ENCODE measurements at places on chromosomes 6 and 20.

DNA sequence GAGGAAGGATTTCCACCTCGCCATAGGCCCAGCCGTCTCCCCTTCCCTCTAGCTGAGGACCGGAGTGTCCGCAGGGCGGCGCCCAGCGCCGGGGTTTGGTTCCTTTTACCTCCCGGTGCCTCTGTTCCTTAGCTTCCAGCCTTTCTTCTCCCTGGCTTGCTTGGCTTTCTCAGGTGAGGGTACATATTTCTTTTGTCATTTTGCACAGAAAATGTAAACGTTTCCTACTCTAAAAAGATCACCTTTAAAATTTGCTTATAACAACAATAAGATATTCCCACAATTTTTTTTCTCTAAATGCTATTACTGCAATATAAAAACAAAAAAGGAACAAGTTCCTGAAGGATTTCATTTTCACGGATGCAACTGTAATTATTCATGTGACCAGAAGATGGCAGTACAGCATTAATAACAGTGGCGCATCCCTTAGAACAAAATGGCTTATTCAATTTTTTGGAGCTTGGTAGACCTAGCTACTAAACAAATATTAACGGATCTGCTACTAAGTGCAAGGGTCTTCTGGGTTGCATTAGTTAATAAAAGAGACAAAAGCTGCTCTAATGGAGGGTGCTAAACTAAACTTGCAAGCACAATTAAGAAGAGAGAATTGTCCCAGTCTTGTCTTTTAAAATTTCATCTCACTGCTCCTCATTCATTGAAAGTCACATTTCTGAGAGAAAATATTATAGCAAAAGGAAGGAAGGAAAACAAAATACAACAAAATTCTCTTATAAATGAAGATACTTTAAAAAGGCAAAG lies 172.9 kb downstream of the ADGRG6 start:
- DNase-seq = peak; percentile 32

DNA sequence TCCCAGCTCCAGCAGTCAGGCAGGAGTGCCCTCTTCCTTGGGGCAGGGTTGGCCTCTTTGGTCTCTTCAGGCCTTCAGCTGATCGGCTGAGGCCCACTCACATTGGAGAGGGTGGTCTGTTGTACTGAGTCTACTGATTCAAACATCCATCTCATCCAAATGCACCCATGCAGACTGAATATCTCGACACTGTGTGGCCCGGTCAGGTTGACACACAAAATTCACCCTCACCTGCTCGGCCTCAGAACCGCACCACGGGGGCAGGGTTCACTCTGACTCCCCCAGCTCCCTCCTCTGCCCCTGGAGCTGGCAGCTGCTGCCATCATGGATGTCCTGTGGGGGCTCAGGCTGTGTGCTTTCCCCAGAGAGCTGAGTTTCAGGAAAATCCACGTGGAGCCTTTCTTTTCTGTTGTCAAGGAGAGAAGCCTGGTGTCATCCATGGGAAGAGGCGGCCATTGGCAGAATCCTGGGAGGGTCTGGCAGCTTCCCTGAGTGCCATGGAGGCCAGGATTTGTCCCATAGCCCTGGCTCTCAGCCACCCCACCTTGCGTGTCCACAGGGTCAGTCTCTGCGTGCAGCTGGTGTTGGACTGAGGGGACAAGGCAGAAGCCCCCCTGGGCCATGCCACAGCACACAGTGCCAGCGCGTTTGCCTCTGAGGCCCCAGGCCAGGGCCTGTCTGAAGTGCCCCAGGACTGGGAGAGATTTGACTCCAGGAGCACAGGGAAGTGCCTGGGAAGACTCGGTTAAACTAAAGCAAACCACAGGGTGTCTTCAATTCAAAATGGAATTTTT lies 114.1 kb downstream of the ERMARD start:
- no peak for DNase-seq

DNA sequence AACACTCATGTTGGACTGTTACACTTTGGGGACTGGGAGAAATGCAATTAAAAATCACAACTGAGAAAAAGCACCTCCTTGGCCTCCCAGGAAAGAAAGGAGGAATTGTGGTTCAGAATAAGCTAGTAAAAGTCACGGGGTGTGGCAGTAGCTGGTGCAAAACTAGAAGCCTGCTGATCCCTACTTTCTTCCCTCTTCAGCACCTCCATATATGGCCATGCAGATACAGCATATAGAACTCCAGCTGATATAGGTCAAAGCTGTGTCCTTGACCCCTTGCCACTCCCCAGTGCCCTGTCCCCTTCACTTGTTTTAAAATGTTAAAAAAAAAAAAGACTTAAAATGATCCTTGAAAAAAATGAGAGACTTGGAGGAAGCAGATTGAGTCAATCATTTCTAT lies 5.5 kb upstream of the FLRT3 start:
- DNase-seq = no peak

- no peak for DNase-seq
Measured at GRCh38 chr6:13433709-13434121, 53.7 kb downstream of the GFOD1 start.

DNA sequence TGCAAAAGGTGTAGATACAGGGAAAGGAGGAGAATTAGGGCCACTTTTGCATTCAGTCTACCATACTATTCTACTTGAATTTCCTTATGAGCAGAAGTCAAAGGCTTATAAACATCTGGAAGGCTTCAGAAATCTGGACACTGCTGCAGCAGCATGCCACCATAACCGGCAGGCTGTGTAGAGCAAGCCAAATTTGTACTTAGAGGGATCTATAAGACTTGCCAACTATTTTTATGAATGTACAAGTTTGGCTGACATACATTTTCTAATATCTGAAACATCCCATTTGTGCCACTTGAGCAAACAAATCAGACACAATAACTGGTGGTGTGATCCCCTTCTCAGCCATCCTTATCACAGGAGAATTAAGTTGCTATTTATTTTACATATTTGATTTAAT lies 14.0 kb upstream of the PLCB1 start:
- no peak for DNase-seq

DNA sequence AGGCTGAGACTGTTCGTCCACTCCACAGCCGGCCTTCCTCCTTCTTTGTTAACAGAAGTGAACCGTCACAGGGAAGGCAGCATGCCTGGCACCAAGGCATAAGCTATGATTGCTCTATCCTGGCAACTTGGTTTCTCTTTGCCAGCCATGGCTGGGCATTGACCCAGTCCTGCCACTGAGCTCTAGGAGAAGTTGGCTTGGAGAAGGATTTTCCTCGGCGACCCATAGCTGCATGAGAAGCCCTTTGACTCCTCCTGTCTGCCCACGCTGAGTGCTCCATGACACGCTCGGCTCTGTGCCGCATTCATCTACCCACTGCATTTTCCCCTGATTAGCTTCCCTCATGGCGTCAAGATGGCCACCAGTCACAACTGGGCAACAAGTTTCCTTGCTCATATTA lies 111.8 kb upstream of the EXOC2 start:
- DNase-seq = no peak

GRCh38 chr6:6319952-6320811 lies at the start of gene F13A1:
Gene F13A1, minus strand, starts transcription at chr6:6320662. Its CDS starts 1,998 bp downstream, at chr6:6318664.
- DNase-seq = no peak

DNA sequence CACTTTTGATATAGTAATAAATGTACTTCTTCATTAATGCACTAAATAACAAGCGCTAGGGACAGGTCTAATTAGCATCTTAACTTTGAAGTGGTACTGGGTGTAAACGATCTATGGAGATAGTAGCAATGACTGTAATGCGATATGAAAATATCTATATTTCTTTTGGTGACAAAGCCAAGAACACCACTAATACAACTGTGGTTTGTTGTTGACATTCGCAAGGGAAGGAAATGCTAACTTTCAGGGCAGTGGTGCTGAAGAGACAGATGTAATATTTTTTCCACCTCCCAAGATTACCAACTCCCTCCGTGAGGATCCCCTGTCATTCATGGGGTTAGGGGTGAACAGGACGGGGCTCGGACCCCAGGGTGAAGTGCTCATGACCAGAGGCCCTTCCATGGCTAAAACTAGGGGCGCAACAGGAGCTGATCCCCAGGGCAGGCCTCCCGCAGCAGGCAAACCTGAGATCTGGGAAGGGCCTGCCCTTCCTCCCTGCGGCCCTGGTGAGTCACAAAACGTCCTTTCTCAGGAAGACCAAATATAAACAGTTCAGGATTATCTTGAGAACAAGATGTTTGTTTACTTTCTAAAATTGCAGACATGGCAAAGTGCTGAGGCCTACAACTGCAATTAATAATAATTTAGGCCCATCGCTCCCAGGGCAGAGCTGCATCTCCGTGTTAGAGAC lies 65.0 kb upstream of the TOX2 start:
- DNase-seq = no peak

GRCh38 chr6:157726892-157727628 lies 96.0 kb upstream of the SNX9 start:
- DNase-seq = no peak

GRCh38 chr6:15894973-15895725 lies 232.3 kb upstream of the DTNBP1 start:
- DNase-seq = no peak

DNA sequence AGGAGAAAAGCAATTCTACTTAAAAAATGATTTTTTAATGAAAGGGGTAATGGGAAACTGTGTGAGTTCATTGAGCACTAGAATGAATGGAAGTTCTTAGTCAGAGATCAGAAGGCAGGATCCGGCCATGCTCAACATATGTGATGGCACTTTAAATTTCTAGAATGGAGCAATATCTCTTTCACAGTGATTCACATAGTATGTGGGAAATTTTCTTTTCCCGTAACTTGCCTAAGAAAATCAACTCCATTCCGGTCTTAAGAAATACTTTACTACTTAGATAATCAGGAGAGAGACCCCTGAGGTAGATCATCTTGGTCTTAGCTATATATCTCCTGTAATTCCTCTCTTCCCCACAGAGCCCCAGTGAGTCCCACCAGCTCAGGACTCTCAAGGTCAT lies 131.8 kb downstream of the SCML4 start:
- no peak for DNase-seq

DNA sequence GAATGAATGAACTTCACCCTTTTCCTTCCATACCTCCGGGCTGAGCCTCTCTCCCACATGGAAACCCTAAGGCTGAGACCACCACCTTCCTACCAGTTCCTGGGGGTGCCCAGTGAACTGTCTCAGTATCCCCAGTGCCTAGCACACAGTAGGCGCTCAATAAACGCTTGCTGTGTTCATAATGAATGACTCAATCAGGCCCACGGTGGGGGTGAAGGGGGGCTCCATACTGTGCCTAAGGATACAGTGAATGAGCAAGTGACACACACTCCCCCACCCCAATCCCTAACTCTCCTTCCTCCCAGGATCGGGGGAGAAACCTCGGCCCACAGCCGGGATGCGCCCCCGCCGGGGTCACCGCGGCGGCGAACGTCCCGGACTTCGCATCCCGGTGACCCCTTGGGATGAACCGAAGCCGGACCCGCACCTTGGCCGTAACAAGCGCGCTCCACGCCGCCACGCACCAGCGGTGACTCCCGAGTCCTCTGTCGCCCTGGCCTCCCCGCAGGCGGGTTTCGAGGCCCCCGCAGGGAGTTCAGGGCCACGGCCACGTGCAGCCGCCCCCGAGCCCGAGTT lies 592 bp downstream of the KCNG1 start:
- no peak for DNase-seq

DNA sequence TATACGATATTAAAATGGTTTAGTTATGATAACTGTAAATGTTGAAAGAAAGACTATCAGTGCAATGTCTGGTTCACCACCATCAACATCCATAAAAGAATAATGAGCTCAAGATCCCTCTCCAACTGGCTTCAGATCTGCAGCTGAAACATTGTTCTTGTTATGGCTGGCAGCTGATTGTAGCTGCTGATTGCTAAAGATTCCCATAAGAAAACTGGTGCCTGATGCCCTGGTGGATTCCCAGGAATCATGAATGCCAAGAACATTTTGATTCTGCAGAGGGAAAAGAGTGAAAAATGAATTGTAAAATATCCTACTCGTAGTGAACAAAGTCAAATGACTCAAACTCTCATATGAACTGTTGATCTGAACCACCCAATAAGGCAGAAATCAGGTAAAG lies 1160.2 kb downstream of the EPHA7 start:
- DNase-seq = no peak

DNA sequence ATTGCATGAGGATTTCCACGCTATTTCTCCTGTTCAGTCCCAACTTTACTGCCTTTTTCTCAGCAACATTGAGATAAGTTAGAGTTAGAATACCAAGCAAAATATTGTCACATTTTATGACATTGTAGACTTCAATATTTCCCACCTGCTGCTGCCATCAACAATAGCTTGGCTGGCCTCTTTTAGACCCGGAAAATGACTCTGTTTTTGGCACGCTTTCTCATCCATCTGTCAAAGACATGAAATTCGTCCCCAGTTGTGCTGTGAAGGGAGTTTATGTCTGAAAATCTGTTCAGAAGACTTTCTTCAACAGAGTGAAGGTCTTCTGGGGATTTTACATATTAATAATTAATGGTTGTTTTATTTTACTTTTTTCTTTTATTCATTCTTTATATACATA lies 857.3 kb downstream of the FRK start:
- DNase-seq = no peak

DNA sequence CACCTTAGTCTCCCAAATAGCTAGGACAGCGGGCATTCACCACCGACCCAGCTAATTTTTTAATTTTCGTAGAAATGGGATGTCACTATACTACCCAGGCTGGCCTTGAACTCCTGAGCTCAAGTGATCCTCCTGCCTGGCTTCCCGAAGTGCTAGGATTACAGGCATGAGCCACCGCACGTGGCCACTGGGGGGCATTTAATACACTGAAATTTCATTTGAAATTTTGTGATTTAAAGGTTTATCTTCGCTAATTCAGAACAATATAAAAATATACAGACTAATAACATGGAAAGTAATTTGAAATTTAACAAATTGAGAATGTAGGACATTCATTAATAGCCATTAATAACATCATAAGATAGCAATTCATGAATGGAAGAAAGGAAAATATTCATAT lies 20.5 kb upstream of the TBC1D32 start:
- no peak for DNase-seq

DNA sequence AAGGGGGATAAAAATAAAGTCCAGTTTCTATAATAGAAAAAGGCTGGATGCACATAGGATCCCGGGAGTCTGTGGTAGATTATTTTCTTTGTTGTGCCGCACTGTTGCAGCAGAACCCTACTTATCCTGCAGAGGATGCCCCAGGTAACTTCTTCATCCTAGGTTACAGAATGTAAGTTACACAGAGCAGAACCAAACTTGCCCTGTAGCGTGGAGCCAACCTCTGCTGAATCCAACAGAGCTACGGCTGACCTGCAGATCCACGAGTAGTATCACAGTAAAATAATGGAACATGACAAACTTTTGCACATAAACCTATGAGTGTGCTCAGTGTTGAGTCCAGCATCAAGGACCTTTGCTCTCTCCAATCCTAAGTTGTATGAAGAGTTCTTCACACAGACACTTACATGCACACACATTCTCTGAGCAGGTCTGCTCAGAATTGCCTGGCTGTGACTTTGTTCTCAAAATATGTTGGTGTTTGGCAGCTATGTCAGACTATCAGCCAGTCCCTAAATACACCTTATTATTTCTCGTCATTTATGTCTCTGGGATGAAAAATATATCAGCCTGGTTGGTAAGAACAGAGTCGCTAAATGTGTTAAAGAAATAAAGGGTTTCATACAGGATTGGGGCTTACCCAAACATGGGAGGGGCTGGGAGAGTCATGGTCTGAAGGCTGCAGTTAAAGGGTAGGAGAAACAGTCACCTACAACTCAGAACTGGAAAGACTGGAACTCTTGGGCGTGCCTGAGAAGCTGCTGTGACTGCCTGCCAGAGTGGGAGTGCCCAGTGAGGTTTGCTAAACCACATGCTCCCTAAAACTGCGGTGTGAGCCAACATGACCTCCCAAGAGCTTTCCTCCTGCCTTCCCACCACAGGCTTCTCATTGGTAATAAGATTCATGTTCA lies 165.1 kb upstream of the SLC24A3 start:
- no peak for DNase-seq

- no peak for DNase-seq
Measured at GRCh38 chr20:42482808-42483207, 706.9 kb downstream of the PTPRT start.

Data from GM13977 (cell line).